T1000 (cell line): ENCODE measurements at places on chromosomes 2 and 18.

GRCh38 chr2:231611273-231612108, 18.8 kb downstream of the TEX44 start:
- peak; percentile 76 for DNase-seq

DNA sequence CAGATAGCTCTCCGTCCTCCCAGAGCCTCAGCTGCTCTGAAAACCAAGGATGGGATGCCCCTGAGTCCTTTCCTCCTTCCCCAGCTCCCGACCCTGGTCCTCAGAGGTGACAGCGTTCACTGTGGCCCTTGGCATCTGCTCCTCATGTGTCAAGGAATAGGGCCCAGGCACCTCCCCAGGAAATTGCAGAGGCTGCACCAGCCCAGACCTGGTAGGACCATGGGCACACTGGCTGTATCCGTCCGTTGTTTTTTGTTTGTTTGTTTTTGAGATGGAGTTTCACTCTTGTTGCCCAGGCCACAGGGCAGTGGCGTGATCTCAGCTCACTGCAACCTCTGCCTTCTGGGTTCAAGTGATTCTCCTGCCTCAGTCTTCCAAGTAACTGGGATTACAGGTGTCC, 37.5 kb upstream of the SLC66A3 start:
- no peak for DNase-seq

DNA sequence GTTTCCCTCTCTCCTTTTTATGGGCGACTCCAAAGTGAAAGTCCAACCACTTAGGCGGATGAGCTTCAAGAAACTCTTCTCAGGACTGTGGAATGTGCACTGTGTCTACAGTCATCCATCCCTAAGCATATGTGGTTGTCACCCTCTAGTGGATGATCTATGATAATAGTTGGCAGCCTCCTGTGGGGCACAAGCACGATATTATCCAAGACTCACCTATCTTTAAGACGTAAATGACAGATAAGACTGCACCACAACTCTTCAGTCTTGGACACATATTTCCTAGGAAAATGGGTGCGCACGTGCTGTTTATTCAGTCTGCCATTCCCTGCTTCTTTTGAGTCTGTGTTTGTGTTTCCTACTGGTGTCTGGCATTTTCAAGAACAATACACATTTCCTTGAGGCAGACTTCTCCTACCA, 145.5 kb upstream of the CTAGE1 start:
- DNase-seq: peak; percentile 42

DNA sequence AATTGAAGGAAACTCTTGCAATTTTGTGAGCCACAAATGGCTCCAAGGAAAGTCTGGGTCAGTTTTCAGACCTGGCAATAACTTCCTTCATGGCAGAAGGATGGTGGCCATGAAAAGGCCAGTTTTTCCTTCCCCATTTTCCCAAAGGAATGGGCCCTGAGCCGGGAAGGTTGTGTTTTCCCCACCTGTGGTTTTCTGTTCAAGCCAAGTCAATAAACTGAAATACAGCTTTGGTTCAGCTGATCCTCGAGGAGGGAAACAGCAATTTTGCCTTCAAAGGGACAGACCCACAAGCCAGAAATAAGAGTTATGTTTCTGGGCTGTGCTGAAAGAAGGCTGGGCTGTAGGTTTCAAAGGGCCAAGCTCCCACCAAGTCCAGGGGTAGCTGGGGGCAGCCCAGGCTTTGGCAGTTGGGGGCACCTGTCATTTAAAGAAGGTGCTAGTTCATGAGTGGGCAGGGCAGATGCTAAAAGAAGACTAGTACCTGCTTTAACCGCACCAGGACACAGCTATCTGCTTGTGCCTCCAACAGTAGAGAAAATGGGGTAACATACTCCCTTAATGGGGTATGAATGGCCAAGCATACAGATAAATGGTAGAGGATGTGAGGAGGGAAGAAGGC, 97.0 kb downstream of the TTC32 start:
- DNase-seq: no peak

DNA sequence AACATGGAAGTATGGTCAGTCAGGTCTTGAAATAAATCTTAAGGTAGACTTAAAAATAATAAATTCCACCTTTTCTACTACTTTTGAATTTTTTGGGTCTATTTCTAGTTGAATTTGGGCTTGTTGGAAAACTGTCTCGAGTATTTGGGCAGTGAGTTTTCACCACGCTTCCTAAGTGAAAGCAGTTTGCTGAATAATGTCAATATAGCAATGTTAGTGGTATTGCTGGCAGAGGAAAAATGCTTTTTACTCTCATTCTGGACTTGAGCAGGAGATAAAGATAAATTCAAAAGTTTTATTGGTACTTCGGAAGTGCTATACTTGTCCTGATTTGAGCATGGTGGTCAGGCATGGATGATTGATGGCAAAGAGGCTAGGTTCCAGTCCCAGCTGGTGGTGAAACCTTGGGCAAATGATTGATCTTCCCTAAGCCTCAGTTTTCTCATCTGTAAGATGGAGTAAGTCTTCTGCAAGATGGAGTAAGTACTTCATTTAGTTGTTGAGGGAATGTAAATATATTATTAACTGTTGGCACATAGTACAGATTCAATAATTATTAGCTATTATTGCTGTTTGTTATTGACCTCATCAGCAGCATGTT, 503.5 kb upstream of the ZEB2 start:
- DNase-seq: no peak

GRCh38 chr2:178666458-178666857, 140.8 kb downstream of the TTN start:
- DNase-seq: no peak

DNA sequence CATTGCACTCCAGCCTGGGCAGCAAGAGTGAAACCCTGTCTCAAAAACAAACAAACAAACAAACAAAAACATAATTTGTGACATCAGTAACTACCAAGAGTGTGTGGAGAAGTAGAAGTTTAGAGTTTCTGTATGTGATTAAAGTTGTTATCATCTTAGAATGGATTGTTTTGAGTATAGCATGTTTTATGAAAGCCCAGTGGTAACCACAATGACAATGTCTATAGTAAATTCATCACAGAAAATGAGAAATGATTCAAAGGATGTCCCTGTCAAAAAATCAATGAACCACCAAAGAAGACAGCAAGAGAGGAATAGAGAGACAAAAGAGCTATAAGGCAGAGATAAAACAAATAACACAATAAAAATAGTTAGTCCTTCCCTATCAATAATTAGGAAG, 1299.2 kb downstream of the CNTNAP5 start:
- DNase-seq: no peak

GRCh38 chr2:224029876-224030275, 9.2 kb downstream of the SERPINE2 start:
- no peak for DNase-seq

DNA sequence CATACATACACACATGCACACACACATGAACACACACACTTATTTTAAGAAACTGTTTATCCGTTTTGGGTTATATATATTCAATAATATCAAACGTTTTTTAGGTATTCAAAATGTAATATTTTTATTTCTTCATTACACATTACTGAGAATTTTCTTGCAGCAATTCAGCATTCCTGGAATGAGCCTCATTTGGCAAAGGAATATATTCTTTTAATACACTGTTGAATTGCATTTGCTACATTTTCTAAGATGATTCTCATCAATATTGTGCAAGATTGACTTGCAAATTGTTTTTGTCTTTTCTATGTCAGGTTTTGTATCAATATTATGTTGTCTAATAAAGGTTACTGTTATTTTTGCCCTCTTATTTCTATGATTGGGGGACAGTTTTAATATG, 276.1 kb upstream of the CYP26B1 start:
- DNase-seq: no peak

DNA sequence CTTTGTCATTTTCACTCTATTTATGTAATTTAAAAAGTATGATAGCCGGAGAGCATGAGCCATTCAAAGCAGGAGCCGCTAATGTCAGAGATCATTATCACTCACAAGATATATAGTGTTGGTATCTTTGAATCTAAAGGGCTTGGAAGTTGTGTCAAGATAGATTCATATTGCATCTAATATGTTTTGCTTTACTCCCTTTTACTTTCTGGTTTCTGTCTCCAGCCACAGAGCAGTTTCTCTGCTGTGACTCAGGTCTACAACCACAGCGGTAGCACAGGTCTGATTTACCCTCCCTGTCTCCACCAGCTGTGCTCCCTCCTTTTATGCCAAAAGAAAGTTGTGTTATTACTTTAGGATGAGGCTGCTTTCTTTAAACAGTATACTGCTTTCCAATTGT, 424.0 kb downstream of the ARHGAP15 start:
- DNase-seq: no peak

GRCh38 chr2:108588070-108588668, 53.9 kb downstream of the LIMS1 start:
- no peak for DNase-seq
